ENCODE measurements at places on chromosomes 16 and 17.

GRCh38 chr17:79290726-79291125, 216.1 kb downstream of the ENGASE start:
- no peak for DNase-seq

GRCh38 chr17:74161503-74161875, 42.0 kb upstream of the RPL38 start:
- no peak for DNase-seq

DNA sequence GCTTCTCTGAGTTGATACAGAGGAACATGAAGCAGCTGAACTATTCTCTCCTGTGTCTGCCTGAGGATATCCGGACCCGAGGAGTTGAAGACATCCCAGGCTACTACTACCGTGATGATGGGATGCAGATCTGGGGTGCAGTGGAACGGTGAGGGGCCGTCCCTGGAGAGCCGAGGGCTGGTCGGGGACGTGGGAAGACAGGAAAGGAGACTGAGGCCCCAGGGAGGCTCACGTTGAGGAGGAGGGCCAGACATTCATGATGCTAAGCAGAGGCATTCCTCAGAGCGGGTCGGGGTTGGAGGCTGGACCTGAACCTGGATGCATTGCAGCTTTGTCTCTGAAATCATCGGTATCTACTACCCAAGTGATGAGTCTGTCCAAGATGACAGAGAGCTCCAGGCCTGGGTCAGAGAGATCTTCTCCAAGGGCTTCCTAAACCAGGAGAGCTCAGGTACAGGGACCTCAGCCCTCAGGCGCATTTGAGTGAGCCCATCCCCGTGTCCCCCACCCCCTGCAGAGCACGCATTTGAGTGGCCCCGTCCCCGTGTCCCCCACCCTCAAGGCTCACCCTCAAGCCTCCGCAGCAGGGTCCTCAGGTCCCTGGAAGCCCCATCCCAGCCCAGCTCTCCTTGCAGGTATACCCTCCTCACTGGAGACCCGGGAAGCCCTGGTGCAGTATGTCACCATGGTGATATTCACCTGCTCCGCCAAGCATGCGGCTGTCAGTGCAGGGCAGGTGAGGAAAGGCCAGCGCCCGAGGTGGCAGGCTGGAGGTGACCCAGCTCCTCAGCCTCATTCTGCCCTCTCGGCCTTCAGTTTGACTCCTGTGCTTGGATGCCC, 8.3 kb downstream of the ALOX15B start:
- no peak for DNase-seq

DNA sequence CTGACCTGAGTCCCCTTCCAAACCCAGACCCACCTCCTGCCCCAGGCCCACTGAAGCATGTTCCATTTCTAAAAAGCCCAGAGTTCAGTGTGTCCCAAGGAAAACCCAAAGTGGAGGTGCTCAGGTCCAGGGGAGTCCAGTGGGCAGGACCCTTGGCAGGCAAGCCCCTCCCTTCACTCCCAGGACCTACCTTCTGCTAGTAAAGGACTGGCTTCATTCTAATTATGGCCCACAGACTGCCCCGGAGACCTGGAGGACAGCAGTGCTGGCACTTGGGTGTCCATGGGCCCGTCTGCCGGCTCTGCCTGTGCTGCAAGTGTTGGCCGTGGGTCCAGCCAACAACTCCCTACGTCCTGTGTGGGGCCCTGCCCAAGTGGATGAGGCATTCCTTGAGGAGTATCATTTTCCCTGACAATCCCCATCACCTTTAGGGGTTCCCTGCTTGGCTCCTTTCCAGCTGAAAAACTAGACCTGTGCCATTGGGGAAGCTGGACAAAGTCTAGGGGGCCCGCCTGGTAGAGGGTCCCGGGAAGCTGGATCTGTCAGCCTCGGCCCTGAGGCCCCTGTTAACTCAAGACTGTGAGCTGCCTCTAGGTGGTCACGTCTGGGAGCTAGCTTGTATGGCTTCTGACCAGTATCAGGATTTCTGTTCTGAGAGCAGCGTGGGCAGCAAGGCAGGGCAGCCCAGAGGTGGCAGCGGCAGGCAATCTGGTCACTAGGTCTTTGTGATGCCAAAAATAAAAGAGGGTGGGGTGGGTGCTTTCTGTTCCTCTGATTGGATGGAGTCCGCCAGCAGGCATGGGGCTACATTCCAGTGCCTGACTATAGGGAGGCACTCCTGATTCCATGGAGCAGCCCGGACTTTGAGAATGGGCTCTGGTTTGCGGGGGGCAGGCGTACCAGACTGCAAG, 8.2 kb downstream of the CBX2 start:
- DNase-seq, result peak; percentile 43

GRCh38 chr16:48300391-48300856, 53.1 kb upstream of the ABCC11 start:
- no peak for DNase-seq

GRCh38 chr17:8680466-8681169, 50.1 kb upstream of the MYH10 start:
- no peak for DNase-seq

GRCh38 chr17:39921323-39921722, 2.9 kb upstream of the GSDMB start:
- DNase-seq, result no peak

- no peak for DNase-seq
These were observed 92.9 kb downstream of the IRF8 start for GRCh38 chr16:85991856-85992255.

DNA sequence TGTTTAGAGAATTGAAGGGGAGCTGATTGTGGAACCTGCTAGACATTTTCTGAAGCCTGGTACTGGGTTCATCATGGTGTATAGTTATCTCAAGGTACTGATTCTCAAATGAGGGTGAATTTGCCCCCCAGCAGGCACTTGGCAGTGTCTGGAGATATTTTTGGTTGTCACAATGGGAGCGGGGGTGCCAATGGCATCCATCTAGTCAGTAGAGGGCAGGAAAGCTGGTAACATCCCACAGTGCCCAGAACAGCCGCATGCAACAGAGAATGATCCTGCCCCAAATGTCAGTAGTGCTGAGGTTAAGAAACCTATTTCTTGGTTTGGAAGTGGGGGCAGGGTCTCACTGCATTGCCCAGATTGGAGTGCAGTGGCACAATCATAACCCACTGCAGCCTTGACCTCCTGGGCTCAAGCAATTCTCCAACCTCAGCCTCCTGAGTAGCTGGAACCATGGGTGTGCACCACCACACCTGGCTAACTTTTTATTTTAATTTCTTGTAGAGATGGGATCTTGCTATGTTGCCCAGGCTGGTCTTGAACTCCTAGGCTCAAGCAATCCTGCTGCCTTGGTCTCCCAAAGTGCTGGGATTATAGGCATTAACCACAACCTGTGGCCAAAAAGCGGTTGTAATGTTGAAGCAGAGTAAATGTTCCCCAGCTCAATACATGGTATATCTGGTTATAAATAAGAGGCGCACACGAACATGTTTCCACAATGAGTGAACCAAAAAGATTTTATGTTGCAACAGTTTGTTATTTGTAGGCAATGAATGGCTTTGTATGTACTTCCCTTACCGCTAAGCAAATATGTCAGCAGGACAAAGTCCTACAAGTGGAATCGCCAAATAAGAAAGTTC, 46.4 kb upstream of the EEF2KMT start:
- no peak for DNase-seq

GRCh38 chr17:16417896-16418684, 2.7 kb downstream of the TRPV2 start:
- no peak for DNase-seq

DNA sequence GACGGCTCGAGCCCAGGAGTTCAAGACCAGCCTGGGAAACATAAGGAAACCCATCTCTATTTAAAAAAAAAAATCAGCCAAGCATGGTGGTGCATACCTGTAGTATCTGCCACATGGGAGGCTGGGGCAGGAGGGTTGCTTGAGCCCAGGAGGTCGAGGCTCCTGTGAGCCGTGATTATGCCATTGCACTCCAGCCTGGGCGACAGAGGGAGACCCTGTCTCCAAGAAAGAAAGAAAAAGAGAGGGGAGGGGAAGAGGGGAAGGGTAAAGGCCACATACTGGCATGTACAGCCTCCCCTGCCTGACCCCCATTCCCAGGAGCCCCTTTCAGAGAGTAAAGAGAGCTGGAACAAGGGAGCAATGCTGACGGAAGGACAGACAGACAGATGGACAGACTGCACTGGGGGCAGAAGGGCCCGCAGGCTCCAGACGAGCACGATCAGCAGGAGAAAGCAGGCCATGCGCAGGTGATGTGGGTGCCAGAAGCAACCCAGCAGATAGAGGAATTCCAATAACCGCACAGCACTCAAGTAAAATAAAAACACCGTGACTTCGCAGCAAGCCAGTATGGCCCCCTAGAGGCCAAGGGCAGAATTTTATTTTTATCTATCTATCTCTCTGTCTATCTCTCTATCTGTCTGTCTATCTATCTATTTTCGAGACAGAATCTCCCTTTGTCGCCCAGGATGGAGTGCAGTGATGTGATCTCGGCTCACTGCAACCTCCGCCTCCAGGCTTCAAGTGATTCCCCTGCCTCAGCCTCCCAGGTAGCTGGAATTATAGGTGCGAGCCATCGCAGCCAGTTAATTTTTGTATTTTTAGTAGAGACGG, 27.1 kb upstream of the SNN start:
- DNase-seq, result peak; percentile 80

Data from GM23338 (cell line).